CD4-positive, alpha-beta T cell treated with Interleukin-12 subunit alpha and Interleukin-12 subunit beta, for 1 hour (primary cell): ENCODE measurements at places on chromosomes 5 and 9.

DNA sequence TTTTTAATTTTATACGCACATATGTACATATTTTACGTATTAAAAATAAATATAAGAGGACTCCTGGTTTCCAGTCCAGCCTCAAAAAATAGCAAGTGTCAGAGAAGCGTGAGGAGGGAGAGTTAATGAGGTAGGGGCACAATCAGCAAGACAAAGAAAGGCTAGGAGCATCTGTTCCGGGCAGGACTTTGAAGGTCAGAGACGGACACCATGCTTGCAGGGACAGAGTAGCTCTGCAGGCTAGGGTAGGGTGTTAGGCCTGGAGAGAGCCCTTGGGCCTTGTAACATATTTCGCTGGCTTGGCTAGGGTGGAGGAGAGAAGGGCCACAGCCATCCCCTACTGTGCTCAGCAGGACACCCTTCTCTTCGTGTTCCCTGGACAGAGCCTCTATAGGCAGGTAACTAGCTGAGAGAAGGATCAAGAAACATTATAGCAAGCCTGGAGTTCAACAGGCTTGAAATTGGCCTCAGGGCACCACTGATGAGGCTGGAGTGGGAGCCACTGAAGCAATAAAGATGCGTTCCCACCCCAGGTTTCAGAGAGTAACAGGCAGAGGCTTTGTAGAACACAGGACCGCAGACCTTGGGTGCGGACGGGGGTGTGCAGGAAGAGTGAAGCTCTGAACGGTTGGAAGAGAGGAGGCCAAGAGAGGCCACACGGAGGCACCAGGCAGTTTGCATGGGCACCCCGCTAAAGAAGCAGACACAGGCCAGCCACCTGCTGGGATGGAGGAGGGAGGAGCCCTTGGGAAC is 9.7 kb upstream of the IPPK start:
- DNase-seq = no peak

GRCh38 chr5:78689540-78690252 is 41.1 kb upstream of the LHFPL2 start:
- no peak for DNase-seq

GRCh38 chr5:132592521-132592920 is 35.7 kb downstream of the RAD50 start:
- DNase-seq = no peak

- DNase-seq = no peak
These were observed at the start of gene SPINK4 for GRCh38 chr9:33239921-33240320. Gene SPINK4, plus strand, starts transcription at chr9:33240167. Its CDS starts 42 bp downstream, at chr9:33240209.

GRCh38 chr5:41071975-41072374 is 833 bp upstream of the MROH2B start:
- DNase-seq = no peak

- no peak for DNase-seq
These were observed 21.1 kb upstream of the CYSTM1 start for GRCh38 chr5:140153905-140154304.

DNA sequence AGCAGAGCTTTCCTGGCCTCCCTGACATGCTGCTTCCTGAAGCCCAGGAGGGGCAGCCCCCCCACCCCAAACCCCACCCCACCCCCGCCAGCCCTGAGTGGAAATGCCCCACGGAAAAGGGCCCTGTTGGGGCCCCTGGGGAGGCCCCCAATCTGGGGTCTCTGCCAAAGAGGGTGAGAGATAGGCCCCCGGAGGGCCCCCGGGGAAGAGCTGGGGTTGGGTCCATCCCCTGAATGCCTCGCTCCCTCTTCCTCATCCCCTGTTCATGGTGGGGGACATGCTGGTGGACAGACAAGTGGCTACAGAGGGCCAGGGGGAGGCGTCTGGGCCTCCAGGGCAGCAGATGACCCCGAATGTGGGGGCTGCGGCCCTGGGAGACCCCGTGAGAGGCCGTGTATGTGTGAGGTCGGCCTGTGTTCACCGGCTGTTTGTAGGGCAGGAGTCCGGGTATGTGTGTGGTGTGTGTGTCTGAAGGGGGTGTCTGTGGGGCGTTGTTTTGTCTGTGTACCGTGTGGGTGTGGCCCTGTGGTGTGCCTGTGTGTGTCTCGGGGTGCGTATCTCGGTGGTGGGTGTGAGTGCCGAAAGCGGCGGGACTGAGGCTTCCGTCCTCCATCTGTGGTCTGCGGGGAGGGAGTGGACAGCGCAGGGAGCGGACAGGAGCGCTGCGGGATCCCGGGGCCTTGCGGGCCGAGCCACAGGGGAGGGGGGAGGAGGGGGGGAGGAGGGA is 11.3 kb downstream of the C9orf50 start:
- peak; percentile 86 for DNase-seq

- no peak for DNase-seq
These were observed 214.5 kb downstream of the SEC61B start for GRCh38 chr9:99436616-99437015.

- DNase-seq = no peak
These were observed 368.0 kb upstream of the SEMA6A start for GRCh38 chr5:116942622-116943021.

- DNase-seq = no peak
These were observed 10.4 kb upstream of the SLC45A2 start for GRCh38 chr5:33994845-33995244.

DNA sequence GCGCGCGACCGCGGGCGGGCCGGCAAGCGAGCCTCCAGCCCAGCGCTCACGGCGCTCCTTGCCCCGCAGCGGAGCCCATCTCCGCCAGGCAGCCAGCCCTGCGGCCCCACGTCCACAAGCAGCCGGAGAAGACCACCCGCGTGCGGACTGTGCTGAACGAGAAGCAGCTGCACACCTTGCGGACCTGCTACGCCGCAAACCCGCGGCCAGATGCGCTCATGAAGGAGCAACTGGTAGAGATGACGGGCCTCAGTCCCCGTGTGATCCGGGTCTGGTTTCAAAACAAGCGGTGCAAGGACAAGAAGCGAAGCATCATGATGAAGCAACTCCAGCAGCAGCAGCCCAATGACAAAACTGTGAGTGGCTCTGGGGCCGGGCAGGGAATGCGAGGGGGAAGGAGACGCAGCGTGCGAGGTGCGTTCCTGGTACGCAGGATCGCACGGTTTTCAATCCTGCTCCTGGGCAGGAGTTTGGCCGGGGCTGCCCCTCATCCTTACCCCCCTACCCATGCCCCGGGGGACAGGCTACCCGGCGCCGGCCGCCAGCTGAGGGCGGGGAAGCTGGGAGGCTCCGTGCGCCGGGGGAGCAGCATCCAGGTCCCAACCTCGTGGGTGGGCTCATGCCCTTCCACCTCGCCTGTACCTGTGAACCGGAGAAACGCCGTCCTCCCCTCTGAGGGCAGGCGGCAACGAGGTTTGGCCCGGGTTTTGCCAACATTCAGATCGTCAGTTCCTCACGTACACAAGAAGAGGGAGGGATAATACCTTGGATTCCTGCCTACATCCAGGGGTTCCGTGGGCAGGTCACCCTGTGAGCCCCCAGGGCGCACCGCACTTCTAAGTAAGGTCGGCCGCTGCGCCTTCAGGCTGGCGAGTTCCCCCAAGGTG is 6.6 kb downstream of the ISL1 start:
- no peak for DNase-seq

GRCh38 chr9:132020272-132020671 is 59.4 kb downstream of the MED27 start:
- DNase-seq = no peak

- DNase-seq = no peak
These were observed 448.9 kb downstream of the BNC2 start for GRCh38 chr9:16421532-16421931.

DNA sequence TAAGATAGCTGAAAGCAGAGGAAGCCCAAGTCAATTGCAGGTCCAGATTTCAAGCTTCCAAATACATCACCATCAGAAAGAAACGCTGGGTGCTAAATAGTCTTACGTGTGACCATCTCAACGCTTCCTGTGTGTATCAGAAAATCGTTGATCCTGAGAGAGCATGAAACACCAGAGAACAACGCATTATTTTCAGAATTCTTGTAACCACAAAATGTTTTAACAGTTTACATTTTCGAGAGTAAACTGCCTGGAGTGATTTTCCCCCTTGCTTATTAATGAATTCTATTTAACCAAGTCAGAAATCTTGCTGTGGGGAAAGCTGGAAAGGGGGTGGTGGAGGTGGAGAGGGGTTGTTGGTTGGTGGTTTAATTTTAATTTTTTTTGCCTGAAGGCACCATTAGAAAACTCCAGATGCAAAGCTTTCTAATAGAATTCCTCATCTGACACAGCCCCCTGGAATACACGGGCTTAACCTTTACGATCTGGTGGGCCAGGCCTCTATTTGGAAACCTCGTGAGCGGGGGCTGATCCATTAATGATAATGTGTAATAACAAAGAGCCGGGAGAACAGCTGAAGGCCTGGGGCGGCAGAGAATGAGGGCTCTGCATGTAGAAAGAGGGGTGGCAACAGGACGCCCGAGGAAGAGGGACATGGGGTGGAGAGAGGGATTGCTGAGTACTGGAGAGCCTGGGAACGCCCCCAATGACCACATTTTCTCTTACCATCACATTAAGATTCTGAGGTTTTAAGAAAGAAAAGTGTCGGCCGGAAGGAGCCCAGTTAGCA is 124.5 kb upstream of the NFIB start:
- no peak for DNase-seq

GRCh38 chr5:95712347-95712958 is 18.7 kb upstream of the RHOBTB3 start:
- no peak for DNase-seq

DNA sequence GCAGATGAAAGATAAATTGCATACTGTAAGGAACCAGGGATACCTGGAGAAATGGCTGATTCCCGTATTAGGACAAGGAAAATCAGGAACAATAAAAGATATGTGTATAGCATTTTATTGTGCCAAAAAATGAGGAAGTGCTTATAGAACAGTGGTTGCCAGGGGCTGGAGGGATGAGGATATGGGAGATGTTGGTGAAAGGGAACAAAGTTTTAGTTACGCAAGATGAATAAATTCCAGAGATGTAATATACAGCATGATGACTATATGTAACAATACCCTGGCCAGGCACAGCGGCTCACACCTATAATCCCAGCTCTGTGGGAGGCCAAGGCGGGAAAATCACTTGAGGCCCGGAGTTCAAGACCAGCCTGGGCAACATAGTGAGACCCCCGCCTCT is 101.8 kb downstream of the CDK5RAP2 start:
- DNase-seq = no peak

DNA sequence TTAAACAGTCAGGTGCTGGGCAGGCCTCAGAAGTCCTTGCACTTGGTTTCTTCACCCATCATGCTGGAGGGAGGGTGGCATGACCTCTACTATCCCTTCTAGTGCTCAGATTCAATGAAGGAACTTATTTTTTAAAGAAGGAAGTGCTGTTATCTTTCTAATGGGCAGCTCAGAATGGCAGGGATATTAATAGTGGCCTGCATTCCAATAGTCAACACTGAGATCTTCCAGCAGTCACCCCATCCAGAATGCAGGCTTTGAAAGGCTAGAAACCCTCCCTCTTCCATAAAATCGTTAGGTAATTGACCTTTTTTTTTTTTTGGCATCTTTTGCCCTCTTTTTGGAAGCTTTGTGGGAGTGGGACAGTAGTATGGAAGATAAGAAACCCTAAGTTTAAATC is 325.0 kb downstream of the ARRDC3 start:
- DNase-seq = no peak

DNA sequence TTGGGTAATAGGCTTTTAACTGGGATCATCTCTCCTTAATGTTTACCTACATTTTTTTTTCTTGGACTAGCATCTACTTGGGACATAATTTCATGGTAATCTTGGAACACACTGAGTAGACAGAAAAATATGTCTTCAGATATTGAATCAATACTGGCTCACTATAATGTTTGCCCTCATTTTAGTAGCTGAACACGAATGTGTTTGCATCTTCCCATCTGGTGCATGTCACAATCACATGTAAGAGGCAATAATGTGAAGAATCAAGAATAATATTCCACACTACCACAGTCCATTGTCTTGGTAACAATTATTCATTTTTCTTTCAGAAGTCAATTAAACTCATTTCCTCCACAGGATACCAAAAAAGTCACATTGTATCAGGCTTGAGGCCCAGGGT is 382.7 kb upstream of the CDH10 start:
- DNase-seq = no peak

DNA sequence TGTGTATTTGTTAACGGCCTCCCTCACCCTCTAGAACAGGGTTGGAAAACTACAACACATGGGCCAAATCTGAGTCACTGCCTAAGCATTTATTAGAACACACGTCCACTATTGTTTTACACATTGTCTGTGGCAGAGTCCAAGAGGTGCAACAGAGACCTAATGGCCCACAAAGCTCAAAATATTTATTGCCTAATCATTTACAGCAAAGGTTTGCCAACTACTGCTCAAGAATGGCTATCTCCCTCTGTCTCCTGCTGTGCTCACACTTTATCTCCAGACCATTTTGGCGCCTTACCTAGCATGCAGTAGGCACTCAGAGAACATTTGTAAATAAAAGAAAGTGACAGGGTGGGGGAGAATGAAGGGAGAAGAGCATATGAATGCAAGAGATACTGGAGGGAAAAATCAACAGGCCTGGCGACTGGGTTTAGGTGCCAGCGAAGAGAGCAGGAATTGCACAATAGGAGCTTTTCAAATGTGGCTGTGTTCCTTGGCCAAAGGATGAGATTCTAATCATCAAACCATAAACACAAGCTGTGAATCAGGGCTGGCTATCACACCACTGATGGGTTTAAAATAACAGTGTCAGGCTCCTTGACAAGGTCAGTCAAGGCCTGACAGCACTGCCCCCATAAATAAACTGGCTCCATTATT is 80.3 kb downstream of the EPB41L4A start:
- DNase-seq = no peak

- no peak for DNase-seq
These were observed 135.5 kb downstream of the PRKACG start for GRCh38 chr9:68878450-68878849.
